ENCODE measurements at places on chromosomes 16 and 17. TPM values are rescaled to one million over a fixed set of nuclear protein-coding genes. Genes with fewer than 3 reads are reported as not detected.

- peaks cover 49% of the 10 kb centered on the region for H3K36me3 ChIP-seq
- H3K4me3 ChIP-seq = no peak overlapping the region
- peak overlapping the region; percentile 28 for H3K27ac ChIP-seq
- H3K27me3 ChIP-seq = no peaks in the 10 kb centered on the region
- no peak for DNase-seq
- H3K4me1 ChIP-seq = no peaks in the 10 kb centered on the region
These were observed 41.4 kb downstream of the LIG3 start for GRCh38 chr17:35021520-35022380.

- peaks cover 5% of the 10 kb centered on the region for H3K36me3 ChIP-seq
- DNase-seq = no peak
- no peaks in the 10 kb centered on the region for H3K27me3 ChIP-seq
- H3K4me1 ChIP-seq = no peaks in the 10 kb centered on the region
- H3K27ac ChIP-seq = no peak overlapping the region
These were observed 272.7 kb downstream of the SOX9 start for GRCh38 chr17:72393553-72393952.

- H3K4me3 ChIP-seq = peak overlapping the region; percentile 93
- H3K36me3 ChIP-seq = no peaks in the 10 kb centered on the region
- no peaks in the 10 kb centered on the region for H3K4me1 ChIP-seq
- no peaks in the 10 kb centered on the region for H3K27me3 ChIP-seq
- peak overlapping the region; percentile 31 for H3K27ac ChIP-seq
These were observed 1.4 kb downstream of the BBS2 start for GRCh38 chr16:56518425-56518824.

DNA sequence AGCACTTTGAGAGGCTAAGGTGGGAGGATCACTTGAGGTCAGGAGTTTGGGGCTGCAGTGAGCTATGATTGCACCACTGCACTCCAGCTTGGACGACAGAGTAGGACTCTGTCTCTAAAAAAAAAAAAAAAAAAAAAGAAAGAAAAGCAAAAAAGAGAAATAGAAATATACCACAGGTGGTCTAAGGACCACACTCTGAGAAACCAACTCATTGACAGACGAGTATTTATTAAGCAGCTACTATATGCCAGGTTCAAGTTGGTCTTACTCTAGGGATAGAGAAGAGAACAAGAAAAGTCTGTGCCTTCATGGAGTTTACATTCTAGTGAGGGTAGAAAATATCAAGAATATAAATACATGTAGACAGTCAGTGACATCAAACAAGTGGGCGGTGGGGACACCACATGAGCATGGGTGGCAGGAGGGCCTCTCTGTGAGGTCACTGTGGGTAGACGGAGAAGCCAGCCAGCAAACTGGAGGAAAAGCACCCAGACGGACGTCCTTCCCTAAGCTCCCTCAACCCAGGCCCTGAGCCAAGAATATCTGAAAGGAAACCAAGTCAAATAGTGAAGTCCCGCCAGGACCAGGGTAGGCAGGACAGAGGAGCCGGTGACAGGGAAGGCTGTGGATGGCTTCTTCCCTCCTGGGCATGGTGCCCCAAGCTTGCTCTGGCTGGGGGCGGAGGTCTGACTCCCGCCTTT, 4.7 kb downstream of the CDIPT start:
- H3K4me3 ChIP-seq = no peak overlapping the region
- no peak for DNase-seq
- H3K36me3 ChIP-seq = peaks cover 40% of the 10 kb centered on the region
- H3K27me3 ChIP-seq = no peaks in the 10 kb centered on the region

CTRL gene
- 1.3 TPM for total RNA-seq

KCNG4 gene
- not detected for total RNA-seq

Measured in tibial nerve (tissue), 4 donors.